ENCODE measurements at places on chromosomes 1 and 21. TPM values are rescaled to one million over a fixed set of nuclear protein-coding genes. Genes with fewer than 3 reads are reported as not detected.

DNA sequence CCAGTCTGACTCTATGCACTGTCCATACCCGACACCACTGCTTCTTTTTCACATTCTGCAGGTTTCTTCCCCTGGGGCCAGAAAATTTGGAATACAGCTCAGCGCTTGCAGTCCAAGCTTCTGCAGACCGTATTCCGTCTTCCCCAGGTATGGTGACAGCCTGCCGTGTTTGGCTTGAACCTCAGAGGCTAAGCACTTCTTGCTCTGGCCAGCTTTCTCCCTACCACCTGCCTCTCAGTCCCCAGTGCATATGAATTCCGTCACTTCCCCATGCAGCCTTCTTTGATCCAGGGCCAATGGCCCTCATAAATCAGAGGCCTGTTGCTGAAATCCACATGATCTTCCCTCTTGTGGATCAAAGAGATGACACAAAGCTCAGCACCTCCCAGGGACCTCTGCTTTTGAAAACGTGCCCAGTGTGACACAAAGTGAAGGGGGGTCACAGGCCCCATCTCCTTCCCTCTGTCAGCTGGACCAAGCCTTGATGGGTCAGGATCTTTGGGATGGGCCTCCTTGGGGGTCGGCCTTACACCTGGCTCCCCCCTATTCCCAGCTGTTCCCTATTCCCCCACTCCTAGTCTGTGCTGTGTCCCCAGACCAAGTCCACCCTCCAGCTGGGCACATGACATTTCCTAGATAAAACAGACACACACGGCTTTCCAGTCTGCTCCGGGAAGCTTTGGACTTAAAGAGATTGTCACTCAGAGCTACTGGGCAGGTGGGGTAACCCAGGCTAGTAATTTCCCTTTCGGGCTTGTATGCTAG lies 66.6 kb downstream of the HMGB4 start:
- no peak for DNase-seq

DNA sequence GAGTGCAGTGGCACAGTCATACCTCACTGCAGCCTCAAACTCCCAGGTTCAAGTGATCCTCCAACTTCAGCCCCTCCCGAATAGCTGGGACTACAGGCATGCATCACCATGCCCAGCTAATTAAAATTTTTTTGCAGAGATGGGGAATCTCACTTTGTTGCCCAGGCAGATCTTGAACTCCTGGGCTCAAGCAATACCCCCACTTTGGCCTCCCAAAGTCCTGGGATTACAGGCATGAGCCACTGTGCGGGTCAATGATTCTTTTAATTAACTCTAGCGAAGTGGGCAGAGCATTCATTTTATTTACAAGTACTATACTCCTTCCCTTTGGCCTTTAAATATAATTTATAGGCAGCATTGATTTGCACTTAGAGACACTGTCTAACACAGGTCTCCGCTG lies 2.5 kb upstream of the OTUD3 start:
- DNase-seq = no peak

DNA sequence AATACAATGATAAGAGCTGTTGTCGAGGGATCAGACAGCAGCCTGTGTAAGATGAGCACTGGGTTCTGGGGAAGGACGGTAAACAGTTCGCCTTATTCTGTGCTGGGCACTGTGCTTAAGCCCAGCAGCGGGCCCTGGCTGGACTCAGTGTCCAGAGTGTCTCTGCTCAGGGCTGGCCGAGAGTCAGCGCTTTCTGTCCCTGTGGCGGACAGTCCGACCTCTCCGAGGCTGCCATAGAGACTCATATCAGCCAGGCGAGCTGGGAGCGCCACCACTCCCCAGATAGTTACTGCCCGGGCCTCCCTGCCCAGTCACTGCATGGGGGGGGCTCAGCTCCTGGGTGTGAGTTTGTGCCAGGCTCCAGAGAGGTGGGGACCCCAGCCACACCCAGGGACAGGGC lies 14.7 kb upstream of the NPHP4 start:
- peak; percentile 70 for DNase-seq

Gene REG4
- total RNA-seq = not detected

DNA sequence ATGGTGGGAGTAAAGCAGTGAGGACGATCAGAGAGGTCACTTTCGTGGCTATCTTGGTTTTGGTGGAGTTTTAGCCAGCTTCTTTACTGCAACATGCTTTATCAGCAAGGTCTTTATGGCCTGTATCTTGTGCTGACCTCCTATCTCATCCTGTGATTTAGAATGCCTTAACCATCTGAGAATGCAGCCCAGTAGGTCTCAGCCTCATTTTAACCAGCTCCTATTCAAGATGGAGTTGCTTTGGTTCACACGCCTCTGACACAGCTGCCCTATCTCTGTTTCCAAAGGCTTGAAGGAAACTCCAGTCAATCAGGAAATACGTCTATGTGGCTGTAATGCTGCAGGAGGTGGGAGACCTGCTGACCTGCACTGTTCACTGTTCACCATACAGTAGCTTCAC lies 146.1 kb upstream of the POGK start:
- DNase-seq = no peak

- no peak for DNase-seq
Observed at GRCh38 chr21:42735944-42736343, 82.5 kb downstream of the PDE9A start.

Gene TNFSF18
- total RNA-seq = not detected

DNA sequence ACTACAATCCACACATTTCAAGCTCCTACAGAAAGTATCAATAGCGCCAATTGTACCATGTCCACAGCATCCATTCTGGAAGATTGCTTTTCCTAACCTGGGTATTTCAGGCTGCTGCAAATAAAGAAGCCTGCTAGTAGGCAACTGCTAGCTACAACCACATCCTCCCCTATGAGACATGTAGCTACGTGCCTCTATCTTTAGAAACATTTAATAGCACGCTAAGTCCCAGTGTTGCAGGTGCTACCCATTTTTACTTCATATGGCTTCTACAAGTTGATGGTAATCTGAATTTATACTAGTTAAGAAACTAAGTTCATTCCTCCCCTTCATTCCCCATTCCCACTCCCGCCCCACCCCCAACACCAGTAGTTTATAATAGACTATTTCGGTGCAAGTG lies 7.4 kb upstream of the AMPD1 start:
- DNase-seq = no peak

Gene HMGCS2
- total RNA-seq = 2.4 TPM

DNA sequence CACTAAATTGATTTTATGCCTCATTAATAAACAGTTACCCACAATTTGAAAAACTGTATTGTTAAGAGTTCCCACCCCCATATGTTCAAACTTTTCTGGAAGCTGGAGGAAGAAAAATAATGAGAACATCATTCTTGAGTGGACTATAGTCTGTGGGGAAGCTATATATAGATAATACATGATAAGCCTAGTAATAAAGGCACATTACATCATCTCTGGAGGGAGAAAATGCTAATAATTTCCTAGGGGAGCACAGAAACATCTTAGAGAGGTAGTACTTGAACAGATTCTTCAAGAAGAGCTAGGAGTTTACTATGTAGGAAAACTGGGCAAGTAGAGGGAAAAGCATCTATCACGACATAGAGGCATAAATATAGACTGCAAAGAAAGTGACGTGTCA lies 19.6 kb downstream of the CYP2J2 start:
- no peak for DNase-seq

DNA sequence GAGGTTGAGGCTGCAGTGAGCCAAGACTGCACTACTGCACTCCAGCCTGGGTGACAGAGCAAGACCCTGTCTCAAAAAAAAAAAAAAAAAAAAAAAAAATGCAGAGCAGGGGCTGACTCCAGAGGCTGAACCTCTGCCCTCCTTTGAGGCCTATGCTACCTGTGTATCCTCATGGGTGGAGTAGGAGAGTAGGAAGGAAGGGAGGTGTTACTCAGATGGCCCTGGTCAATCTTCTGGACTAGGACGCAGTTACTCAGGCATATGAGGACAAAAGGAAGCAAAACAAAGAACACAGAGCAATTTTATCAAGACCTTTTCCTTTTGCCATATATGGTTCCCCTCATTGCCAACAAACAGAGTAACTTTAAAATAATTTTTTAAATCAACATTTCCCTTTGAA lies 35.2 kb downstream of the TGFBR3 start:
- no peak for DNase-seq

Gene MYBPH
- total RNA-seq = 0.32 TPM
